ENCODE measurements at places on chromosomes 3 and 15.

GRCh38 chr15:77115179-77115578 lies 44.3 kb upstream of the TSPAN3 start:
- no peak for DNase-seq

DNA sequence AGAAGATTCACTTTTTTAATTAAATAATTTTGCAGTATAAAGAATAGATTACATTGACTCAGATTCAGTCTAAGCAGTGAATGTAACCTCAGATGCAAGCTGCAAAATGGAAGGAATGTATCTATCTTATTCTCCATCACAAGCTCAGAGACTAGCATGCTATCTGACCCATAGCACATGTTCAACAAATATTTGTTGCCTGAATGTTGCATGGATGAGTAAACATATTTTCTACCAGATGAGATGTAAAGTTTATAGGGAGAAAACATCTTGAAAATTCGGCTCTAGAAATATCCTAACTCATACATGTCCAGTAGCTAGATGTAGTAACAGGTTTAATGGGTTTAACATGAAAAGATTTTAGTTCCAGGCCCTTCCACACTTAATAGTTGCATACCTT lies 234.2 kb downstream of the MECOM start:
- DNase-seq: no peak

DNA sequence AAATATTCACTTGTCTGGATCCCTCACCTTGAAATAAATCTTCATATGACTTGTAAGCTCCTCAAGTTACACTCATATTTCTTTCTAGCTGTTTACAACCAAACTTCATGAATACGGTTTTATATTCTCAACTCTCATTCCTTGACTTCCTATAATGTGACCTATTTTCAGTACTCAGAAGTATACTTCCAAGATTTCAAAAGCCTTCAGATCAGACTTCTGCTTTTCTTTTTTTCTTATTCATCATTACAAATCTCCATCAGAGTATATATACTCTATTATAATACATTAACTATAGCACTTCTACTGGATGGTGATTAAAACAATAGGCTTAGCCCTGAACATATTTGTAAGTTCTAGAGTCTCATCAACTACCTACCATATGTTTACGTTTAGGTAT lies 123.6 kb upstream of the ALCAM start:
- no peak for DNase-seq

DNA sequence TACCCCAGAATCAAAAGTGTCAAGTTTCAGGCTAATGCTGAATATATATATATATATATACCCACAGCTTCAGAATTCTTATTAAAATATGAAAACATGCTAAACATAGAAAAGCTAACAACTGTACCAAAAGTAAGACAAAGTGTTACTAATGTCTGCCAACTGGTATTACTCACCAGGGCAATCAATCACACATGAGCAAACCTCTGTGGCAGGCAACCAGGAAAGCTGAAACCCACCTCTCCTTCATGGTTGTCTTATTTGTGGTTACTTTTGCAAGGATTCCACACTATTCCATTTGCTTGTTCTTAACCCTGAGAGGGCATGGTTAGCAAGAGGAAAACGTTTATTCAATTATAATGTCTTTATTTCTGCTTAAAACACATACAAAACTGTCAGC lies 512.3 kb upstream of the MDFIC2 start:
- DNase-seq: peak; percentile 31

GRCh38 chr15:51313074-51313393 lies 25.4 kb downstream of the CYP19A1 start:
- no peak for DNase-seq

DNA sequence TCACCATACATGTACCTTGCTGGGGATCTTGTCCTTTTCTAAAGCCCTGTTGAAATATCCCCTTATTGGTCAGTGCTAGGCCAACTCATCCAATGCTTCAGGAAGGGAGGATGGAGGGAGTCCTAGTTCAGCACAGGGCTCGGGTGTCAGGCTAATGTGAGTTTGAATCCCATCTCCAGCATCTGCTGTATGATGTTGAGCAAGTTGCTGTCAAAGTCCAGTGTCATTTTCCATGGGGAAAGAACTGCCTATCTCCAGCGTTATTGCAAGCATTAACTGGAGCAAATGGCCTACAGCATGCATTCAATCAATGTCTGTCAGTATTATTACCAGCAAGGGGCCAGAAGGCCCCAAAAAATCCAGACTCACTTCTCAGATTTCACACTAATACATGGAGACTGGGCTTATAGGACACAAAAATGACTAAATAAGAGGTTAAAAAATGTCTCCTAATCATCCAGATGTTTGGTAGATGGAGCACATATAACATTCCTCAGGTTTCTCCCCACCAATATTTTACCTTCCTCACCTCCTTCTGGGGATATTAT lies 40.8 kb downstream of the SRGAP3 start:
- no peak for DNase-seq

GRCh38 chr3:115667738-115668065 lies 44.4 kb downstream of the GAP43 start:
- no peak for DNase-seq

DNA sequence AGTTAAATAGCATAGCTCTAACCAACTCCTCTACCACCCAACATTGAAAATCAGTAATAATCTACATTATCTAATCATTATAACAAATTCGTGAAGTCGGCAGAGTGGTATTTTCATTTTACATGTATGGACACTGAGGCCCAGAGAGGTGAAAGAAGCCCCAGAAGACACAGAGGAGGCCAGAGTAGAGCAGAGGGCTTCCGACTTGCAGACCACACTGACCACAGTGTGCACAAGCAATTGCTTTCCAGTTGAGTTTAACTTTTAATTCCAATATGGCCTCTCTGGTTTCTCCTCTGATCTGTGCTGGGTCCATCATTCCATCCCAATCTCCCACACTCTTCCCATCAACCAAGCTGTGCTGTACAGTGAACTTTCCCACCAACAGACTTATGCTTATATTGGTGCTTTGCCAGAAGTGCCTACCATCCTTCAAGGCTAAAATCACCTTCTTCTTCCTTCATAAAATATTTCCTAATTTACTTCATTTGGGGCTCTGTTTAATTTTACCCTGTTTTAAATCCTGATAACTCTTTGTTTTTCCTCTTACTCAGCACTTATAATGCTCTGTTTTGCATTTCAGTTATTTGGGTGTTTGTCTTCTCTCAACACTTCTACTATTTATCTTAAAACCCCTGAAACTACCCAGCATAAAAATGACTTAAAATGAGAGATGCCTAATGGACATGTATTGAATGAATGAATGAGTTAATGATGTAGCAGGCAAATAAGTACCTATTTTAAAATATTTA lies 81.8 kb upstream of the TNFSF10 start:
- DNase-seq: no peak

GRCh38 chr15:29904757-29905417 lies 82.6 kb upstream of the TJP1 start:
- DNase-seq: no peak

DNA sequence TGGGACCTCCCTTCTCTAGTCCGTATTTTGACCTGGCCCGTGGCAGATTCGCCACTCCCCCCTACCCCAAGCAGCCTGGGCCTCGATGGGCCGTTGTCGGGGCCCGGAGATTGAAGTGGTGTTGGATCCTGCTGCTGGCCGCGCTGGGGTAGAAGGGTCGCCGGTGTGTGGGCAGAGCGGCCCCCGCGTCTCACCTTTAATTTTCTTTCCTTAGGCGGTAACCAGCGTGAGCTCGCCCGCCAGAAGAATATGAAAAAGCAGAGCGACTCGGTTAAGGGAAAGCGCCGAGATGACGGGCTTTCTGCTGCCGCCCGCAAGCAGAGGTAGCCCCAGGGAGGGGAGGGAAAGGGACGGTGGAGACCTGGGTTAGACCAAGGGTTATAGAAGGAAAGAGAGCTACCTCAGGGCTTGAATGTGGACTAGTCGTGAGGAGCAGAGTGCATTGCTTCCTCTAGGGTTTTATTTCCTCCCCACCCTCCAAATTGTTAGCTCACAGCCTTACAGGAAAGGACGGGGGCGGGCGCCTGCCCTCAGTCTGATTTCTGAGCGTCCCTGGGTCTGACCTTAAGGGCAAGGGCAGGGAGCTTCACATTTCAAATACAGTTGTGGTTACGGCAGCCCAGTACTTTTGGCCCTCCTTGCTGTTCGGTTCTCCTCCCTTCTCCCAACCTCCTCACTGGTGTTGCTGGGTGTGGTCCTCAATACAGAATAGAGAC lies 799 bp downstream of the SERF2 start:
- DNase-seq: no peak

- no peak for DNase-seq
Observed at GRCh38 chr3:42498034-42498433, 4.4 kb upstream of the VIPR1 start.

DNA sequence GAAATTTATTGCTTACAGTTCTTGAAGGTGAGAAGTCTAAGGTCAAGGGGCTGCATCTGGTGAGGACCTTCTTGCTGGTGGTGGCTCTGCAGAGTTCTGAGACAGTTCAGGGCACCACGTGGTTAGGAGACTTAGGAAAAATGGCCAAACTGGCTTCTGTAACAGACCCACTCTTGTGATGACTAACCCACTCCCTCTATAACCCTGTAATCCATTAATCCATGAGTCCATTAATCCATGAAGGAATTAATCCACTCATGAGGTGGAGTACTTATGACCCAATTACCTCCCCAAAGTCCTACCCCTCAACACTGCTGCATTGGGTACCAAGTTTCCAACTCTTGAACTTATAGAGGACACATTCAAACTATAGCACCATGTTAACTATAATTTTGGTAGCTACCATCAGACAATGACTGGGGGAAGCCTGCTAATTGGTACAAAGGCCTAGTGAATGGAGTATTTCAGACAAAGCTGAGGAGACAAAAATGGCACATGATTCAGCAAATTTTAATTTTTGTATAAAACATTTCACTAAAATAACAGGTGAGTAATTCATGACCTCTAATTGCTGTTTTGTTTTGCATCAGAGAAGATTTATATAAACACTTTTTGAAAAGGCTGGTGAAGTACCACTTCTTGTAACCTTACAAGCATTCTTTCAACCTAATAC lies 374.1 kb upstream of the TBL1XR1 start:
- DNase-seq: no peak

GRCh38 chr3:164375538-164375937 lies 702.8 kb downstream of the SI start:
- no peak for DNase-seq

- no peak for DNase-seq
Observed at GRCh38 chr3:94460931-94461330, 398.1 kb downstream of the NSUN3 start.

- no peak for DNase-seq
Observed at GRCh38 chr3:106341087-106341486, 472.3 kb upstream of the CBLB start.

DNA sequence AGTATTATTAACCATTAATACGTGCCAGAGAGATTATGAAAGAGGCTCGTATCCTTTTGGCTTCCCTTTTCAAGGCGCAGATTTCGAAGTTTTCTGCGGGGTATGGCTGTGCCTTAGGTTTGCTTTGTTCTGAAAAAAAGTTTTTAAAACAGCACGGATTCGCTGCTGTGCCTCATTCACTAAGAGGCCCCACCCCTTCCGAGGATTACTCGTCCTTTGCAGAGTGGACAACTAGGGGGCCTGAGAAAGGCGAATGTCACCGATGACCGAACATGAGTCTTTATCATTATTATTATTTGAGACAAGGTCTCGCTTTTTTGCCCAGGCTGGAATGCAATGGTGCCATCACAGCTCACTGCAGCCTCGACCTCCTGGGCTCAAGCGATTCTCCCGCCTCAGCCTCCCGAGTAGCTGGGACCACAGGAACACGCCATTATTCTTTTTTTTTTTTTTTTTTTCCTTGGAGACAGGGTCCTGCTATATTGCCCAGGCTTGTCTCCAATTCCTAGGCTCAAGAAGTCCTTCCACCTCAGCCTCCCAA lies 684 bp upstream of the RPS27L start:
- DNase-seq: peak; percentile 31

- no peak for DNase-seq
Observed at GRCh38 chr3:128442070-128442469, 24.6 kb downstream of the DNAJB8 start.

DNA sequence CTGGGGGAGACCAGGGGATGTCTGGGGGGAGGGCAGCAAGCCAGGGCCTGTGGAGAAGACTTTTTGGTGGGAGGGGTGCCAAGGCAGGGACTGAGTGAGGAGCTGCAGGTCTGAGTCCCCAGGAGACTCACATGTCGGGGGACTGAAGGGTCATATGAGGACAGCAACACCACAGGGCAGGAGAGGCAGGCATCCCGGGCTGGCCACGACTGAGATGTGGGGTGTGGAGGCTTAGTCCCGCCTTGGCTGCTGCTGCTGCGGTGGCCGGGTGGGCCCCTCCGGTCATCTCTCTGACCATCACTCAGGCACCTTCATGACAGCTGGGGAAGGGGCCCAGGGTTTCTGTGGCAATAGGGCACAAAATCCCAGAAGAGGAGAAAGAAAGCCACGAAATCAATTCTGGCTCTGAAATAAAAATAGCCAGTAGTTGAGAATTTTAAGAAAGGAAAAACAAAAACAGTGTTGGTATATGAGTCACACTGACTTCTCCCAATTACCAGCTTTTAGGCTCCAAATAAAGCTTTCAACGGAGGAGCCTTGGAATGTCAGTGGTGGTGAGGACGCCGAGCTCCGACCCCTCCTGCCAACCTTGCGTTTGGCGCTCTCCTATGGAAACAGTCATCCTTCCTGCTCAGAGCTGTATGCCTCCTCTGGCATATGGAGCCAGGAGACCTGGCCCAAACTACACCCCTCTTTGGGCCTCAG lies 52.9 kb upstream of the ITGA11 start:
- DNase-seq: peak; percentile 71

DNA sequence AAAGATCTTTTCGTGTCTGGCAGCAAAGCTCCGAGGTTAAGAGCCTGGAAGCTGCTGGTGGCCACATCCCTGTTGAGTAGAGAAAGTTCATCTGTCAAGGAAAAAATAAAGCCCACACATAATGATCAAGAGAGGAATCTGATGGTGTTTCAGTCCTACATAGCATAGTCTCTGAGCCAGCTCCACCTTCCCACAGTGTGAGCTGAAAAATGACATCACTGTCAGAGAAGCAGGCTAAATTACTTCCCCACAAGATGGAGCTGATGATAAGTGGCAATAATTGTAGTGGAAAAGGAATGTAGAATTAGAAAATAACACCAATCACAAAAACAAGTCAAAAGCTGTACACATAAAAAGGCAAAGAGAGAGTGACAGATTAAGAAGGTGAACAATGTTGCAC lies 84.5 kb downstream of the AQP9 start:
- DNase-seq: no peak

DNA sequence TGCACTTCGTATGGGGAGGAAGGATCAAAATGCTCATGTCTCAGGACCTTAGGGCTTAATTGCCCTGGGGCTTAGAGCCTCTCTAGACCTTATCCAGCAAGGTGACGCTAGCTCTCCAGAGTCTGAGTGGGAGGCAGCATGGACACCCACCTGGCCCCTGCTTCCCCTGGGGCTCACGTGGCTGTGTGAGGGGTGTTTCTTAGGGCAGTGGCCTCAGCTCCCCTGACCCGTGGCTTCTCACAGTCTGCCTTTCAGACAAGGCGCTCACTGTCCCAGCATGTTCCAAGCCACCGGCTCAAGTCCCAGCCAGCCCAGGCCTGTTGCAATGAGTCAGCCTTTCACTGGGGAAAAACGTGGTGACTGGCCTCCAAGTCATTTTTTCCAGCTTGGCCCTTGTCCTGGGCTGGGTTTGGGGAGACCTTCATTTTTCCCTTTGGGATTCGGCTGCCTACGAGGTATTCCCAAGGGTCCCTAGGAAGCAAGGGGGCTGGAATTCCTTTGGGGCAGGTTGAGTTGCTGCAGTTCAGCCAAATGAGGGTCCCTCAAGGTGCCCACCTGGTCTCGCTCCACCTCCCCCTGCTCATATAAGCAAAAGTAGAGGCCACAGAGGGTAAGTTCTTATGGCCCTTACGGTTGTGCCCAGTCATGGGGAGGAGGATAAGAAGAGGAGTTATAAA lies 15.7 kb downstream of the BHLHE40 start:
- no peak for DNase-seq

Measured in AG04449 (cell line).